ENCODE measurements at places on chromosomes 3 and 15.
A peak's percentile ranks its signal among the peaks of the same experiment; 100 is the strongest.

- no peak for DNase-seq
Observed at GRCh38 chr3:15636028-15636709, 34.6 kb downstream of the BTD start.

- DNase-seq: no peak
Observed at GRCh38 chr3:134432236-134432635, 53.5 kb downstream of the ANAPC13 start.

- DNase-seq: no peak
Observed at GRCh38 chr3:139326131-139326530, 17.7 kb upstream of the MRPS22 start.

DNA sequence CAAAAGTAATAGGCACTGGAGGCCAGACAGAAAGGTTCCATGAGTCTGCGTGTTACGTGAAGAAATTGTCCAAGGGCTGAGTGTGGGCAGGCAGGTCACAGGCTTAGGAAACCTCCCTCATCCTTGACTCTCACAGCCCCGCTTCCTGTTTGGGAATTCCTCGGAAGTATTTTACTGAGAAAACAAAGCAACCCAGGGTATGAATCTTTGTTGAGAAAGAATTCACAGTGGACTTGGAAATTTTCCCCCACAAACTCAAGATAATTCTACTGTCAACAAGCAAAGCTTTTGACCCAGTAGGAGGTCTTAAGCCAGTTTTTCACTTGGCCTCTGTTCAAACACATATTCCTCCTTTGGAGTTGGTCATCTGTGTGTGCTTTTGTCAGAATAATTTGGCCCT is 377.1 kb upstream of the TPM1 start:
- no peak for DNase-seq

DNA sequence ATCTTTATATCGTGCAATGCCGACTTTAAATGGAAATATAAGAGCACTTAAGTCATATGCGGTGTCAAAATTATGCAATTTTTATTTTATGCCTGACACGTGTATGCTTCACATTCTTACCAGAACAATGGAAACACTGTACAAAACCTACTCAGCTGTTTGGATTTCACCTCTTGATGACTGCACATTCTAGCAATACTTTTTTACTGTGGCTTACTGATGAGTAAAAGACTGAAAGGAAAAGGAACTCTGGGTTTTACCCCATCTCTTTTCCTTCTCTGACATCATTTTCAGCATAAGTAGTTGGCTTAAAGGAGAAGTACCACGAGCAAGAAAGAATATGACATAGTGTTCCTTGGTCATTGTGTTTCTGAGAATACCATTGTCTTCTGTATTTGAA is 142.8 kb downstream of the POLR2M start:
- DNase-seq: no peak

DNA sequence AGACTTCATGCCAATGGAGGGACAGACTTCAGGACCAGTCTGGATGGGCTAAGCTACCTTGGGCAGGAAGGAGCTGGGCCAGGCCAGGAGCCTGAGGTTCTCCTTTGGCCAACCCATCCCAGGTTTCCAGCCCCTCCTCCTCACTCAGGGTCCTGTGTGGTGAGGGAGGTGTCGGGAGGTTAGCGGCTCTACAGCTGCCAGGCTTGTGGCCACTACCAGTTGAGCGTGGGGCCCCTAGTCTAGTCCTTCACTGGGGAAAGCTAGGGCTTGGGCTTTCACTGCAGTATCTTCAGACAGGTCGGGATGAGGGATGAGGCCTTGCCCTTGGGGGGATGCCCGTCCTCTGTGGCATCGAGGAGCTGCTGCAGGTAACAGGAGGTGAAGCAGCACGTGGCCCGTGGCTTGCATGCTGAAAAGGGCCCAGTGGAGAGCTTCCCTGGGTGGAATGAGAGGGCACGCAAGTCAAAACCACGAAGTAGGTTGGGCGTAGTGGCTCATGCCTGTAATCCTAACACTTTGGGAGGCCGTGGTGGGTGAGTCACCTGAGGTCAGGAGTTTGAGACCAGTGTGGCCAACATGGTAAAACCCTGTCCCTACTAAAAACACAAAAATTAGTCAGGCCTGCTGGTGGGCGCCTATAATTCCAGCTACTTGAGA is 8.5 kb upstream of the FANCD2 start:
- no peak for DNase-seq

GRCh38 chr3:45236964-45237363 is 10.9 kb upstream of the TMEM158 start:
- no peak for DNase-seq

- DNase-seq: no peak
Observed at GRCh38 chr3:157844800-157845565, 261.2 kb downstream of the SHOX2 start.

DNA sequence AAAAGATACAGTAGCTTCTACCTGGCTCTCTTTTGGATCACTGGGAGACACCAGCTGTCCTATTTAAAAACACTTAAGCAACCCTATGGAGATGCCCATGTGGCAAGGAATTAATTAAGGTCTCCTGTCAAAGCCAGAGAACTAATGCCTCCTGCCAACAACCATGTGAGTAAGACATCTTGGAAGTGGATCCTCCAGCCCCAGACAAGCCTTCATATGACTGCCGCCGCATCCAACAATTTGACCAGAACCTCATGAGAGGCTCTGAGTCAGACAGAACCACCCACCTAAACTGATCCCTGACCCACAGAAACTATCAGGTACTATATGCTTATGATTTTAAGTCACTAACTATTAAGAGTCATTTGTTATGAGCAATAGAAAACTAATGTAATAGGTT is 22.3 kb downstream of the IFT80 start:
- no peak for DNase-seq

DNA sequence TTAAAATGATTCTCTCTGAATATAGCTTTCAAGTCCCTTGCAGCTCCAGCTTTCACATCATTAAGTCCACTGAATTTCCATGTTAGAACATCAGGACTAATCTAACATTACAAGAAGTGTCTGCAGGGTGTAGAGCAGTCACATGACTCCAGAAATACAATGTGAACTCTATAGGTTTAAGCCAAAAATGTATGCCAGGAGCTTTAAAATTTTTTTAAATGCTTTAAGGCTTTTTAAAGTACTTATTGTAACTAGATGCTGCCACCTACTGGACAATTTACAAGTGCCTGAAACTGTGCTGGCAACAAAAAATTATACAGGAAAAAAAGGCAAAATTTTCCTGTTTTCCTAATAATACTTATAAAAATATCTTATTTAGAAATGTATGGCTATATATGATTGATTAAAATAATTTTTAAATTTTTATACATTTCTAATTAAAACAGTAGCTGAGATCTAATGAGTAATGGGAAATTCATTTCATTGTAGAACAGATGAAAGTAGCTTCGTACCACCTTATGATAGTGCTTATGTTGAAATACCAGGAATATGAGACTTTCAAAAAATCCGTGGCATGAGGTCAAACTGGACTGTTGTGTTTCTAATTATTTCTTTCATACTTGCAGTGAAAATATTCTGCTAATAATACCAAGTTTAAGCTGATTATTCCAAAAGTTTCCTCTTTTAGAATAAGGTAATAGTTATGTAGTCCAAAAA is 25.7 kb downstream of the FSIP1 start:
- no peak for DNase-seq

GRCh38 chr3:59326246-59327024 is 276.6 kb upstream of the CFAP20DC start:
- no peak for DNase-seq

GRCh38 chr15:26082221-26083109 is 219.3 kb upstream of the ATP10A start:
- DNase-seq: peak; percentile 95

DNA sequence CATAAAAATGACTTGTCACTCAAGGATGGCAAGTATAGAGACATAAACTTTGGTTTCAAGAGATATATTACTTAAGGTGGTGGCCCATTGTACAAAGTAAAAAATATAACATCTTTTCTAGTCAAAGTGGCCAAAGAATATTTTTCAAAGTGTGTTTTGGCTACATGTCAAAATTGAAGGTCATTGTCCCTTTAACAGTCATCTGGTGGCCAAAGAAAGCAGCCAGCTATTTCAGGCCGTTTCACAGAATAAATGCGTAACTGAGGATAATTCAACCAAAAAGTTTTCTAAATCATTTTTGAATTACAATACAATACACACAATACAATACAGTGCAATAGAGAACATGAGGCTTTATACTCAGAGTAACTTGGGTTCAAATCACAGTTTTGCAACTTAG is 4.2 kb upstream of the CDIN1 start:
- no peak for DNase-seq

- no peak for DNase-seq
Observed at GRCh38 chr3:187544326-187544725, 125.9 kb downstream of the SST start.

- DNase-seq: no peak
Observed at GRCh38 chr3:114660808-114661207, 367.0 kb downstream of the TIGIT start.

- no peak for DNase-seq
Observed at GRCh38 chr15:101004500-101004899, 85.3 kb downstream of the LRRK1 start.

DNA sequence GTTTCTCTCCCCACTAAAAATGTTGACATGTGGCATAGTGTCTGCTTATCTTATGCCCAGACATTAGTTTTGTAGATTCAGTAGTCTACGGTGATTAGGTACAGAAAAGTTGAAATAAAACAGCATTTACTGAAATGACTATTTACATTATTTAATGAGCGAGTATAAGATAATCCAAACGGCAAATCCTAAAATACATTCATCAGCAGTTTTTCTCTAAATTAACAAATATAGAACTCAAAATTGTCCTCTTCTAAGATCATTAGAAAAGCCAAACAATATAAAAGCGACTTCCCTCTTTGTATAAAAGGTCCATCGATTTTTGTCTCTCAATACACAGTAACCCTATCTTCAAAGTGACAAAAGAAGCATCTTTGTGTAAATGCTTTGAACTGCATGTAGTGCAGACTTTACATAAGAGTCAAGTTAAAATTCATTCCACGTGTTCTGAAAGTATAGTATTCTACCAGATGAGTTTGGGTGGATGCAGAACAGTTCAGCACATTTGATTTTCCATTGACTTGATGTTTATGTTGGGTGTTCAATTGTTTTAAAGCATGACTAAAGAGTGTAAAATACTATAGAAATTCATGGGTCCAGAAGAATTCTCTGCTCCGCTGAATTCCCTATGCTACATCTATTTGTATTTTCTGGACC is 480.8 kb upstream of the DPH6 start:
- DNase-seq: no peak

DNA sequence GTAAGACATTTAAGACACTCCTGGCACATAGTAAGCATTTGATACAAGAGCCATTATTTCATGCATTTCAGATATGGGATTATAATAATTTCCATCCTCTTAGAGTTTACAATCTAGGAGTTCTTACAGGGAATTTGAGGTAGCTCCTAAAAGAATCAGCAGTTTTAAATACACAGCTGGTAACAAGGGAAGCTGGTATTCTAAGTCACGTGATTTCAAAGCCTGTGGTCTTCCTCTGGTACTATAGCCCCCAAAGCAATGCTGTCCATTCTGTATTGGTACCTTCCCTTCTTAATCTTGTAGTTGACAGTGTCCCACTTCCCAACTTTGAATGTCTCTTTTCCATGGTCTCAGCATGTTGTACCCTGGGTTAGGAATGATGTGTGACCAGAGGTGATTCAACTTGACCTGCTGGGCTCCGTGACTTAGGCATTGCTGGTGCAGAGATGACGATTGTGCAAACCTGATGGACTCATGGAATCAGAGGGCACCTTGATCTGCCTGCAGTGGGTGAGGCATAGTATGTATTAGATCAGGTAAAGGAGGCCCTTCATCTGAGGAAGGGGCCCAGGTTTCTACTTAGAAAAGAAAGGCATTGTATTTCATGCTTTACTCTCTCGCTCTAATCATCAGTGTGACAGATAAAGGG is 122.9 kb downstream of the AKAP13 start:
- DNase-seq: no peak

DNA sequence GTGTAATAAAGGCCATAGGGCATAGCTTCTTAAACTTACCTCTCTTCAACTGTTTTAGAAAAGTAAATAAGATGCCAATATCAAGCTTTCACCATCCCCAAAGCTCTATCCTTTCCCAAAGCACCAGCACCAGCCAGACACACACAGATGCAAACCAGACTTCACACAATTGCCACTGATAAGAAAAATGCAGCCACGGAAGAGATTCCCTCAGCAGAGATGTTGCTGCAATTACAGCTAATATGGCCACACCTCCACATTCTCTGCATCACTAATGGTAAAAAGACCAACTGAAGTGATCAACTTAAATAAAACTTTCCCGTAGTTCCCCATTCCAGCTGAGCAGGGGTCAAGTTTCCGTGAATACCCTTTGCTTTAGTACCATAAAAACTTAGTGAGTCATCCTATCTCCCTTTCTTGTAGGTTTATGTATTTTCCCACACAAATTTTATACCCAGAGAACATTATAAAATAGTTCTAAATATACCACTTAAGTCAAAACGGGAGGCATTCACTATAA is 64.4 kb downstream of the SLC9A9 start:
- DNase-seq: no peak

DNA sequence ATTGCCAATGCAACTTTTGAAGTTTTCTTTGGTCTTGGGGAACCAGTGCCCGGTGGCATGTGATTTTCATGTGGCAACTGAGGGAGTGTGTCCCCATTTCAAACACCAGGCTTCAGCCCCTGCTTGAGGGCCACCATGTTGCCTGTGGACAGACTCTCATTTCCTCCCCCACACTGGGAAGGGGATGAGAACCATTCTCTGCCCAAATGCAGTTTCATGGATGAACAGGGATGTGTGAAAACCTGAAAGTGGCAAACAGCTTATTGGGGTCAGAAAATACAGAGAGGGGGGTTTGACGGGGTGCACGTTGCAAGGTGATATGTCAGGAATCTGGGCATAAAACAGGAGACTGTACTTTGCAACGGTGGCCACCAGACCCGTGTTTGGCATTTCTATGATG is 6.3 kb downstream of the FAM107A start:
- DNase-seq: no peak

GRCh38 chr3:27556887-27557286 is 72.7 kb upstream of the SLC4A7 start:
- no peak for DNase-seq

- no peak for DNase-seq
Observed at GRCh38 chr3:66053550-66054094, 14.9 kb upstream of the MAGI1 start.

DNA sequence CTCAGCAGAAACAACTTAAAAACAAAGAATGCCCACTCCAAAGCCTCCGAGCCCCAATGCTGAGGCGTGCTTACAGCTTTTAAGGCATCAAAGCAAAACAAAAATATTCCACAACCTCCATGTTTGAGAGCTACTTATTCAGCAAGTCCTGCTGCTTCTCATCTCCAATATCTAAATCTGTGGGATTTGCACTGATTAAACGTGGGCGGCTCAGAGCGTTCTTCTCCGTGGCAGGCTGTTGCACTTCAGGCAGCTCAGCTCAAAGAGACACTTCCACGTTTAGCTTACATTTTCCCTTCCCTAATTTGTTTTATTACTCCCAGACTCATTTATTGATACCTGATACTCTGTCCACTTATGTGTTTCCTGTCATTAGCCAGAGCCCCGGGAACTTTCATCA is 282.6 kb upstream of the MCTP2 start:
- no peak for DNase-seq

GRCh38 chr15:38514601-38515000 is 50.0 kb downstream of the RASGRP1 start:
- DNase-seq: no peak

GRCh38 chr3:166522017-166522416 is 684.8 kb upstream of the BCHE start:
- no peak for DNase-seq

Data from activated naive CD4-positive, alpha-beta T cell treated with anti-CD3 and anti-CD28 coated beads, Interleukin-2, amount 50 U/mL, for 16 hours (primary cell).